HepG2 (cell line): ENCODE measurements at places on chromosomes 3 and 15. TPM values are rescaled to one million over a fixed set of nuclear protein-coding genes. Genes with fewer than 3 reads are reported as not detected.

The OCA2 gene
- 0.02 TPM in 1 of 2 replicates, not detected in the other for total RNA-seq

The SPATA12 gene
- total RNA-seq: 0.09 TPM in 1 of 2 replicates, not detected in the other

The SLC9A9 gene
- not detected in 2 replicates for total RNA-seq

The GXYLT2 gene
- total RNA-seq: 6.9 and 7.4 TPM in 2 replicates

The GOLGA6D gene
- not detected in 2 replicates for total RNA-seq

The BDH1 gene
- 21.2 and 26.9 TPM in 2 replicates for total RNA-seq

The MORC1 gene
- not detected in 2 replicates for total RNA-seq
